NCI-H2081 (cell line): ENCODE measurements at places on chromosomes 6 and 20.

GRCh38 chr6:26607434-26608230 lies 10.9 kb downstream of the ABT1 start:
- DNase-seq = peak; percentile 83

- no peak for DNase-seq
These were observed 404 bp downstream of the SLC22A23 start for GRCh38 chr6:3456395-3456897.

DNA sequence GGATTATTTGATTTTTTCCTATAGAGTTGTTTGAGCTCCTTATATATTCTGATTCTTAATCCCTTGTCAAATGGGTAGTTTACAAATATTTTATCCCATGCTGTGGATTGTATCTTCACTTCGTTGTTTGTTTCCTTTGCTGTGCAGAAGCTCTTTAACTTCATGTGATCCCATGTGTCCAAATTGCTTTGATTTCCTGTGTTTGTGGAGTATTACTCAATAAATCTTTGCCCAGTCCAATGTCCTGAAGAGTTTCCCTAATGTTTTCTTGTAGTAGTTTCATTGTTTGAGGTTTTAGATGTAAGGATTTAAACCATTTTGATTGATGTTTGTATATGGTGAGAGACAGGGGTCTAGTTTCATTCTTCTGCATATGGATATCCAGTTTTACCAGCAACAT lies 143.7 kb upstream of the HTR1E start:
- no peak for DNase-seq

DNA sequence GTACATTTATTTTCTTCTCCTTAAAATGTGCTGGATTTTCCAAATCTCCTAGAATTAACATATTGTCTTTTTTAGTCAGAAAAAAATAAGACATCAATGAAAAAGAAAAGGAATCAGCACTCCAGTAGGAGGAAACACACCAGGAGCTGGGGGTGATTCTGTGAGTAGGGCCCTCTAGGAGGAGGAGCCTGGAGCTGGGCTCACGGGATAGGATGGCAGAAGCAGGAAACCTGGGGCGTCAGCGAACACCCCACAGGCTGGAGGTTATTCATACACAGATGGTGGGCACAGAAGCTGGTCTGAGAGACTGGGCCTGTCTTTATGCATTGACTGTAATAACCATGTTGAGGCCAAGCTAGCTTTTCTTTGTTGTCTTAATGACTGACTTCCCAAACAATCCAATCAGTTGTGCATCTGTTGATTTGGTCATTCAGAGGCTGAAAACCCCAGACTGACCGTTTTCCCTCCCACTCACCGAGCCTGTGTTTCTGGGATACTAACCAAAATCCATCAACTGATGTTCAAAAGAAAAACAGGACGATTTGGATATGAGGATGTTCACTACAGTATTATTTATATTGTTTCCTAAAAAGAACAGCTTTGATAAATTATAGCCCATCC lies 53.1 kb downstream of the CPNE5 start:
- DNase-seq = no peak

DNA sequence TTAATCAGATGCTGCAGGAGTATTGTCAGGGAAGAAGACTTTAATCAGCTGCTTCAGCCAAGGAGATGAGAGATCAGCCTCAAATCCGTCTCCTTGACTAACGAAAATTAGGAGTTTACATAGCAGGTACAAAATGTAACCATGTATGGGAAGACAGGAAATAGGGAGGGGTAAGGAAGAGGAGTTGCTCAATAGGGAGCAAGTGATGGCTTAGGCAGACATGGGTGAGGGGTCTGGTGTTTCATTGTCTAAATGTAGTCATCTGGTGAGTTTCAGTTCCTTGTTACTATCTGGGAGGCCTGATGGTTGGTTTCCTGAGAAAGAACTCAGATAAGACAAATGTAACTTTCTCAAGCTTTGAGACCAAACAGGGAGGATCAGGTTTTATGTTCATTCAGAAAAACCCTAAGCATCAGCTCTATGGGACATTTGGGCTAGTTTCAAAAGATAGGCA lies 217.3 kb upstream of the SULF2 start:
- no peak for DNase-seq

DNA sequence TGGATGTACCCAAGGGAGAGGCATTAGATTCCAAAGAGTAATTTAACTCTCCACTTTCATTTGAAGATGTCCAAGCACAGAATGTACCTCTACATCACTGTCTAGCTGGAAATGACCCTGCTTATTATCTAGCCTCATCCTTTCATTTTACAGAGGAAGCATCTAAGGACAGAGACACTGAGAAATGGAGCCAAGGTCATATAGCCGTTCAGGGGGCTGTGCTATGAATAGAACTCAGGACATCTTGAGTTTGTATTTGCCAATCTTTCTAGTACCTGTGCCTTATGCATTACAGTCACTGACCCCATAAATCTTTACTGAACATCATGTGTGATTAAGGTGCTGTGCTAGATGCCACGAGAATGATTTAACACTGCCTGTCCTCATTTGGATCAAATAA lies 138.2 kb upstream of the SPTLC3 start:
- DNase-seq = no peak

GRCh38 chr20:45695496-45695895 lies 6.3 kb upstream of the WFDC13 start:
- DNase-seq = no peak

GRCh38 chr6:134994431-134994830 lies 44.5 kb upstream of the ALDH8A1 start:
- no peak for DNase-seq

GRCh38 chr6:25014791-25015560 lies 79.2 kb upstream of the RIPOR2 start:
- peak; percentile 81 for DNase-seq

GRCh38 chr6:17472653-17473183 lies 79.3 kb downstream of the CAP2 start:
- DNase-seq = peak; percentile 47

GRCh38 chr6:26022132-26022472 lies 59.5 kb downstream of the TRIM38 start:
- peak; percentile 47 for DNase-seq

DNA sequence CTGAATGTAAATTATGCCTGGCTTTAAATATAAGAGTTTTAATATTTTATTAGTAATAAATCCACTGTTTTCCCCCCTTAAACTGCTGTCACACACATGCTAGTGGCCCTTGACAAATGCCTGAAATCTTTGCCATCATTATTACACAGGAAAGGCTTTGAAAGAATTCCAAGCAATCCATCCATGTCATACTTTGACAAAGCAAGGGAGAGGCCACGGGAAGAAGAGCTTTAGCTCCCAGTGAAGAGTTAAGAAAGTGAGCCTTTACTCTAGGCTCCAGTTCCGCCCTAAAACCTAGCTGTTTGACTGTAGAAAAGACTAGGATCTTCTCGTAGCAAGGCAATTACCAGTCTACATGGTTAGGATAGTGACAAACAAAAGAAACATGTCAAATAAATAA lies 147.9 kb downstream of the GMDS start:
- DNase-seq = no peak

- DNase-seq = no peak
These were observed 66.9 kb upstream of the SMIM28 start for GRCh38 chr6:138310821-138311220.

- peak; percentile 43 for DNase-seq
These were observed 1.5 kb downstream of the DEK start for GRCh38 chr6:18262702-18263417.

- no peak for DNase-seq
These were observed 18.9 kb downstream of the NPEPL1 start for GRCh38 chr20:58711266-58712051.

- DNase-seq = no peak
These were observed 122.1 kb downstream of the HIVEP2 start for GRCh38 chr6:142822842-142823241.

GRCh38 chr6:169520104-169520503 lies 181.7 kb downstream of the WDR27 start:
- DNase-seq = no peak

GRCh38 chr20:57783196-57783595 lies 73.4 kb upstream of the PMEPA1 start:
- no peak for DNase-seq

DNA sequence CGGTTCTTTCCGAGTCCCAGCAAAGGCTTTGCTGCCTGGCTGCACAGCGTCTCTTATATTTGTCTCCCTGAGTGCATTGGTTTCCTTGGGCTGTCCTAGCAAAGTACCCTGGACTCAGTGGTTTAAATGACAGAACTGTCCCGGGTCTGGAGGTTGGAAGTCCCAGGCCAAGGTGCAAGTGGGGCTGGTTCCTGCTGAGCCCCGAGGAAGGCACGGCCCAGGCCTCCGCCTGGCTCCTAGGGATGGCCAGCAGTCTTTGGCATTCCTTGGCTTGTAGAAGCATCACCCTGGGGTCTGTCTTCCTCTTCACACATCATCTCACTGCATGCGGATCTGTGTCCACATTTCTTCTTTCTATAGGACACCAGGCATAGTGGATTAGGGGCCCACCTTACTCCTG lies 64.8 kb upstream of the QKI start:
- DNase-seq = no peak

- no peak for DNase-seq
These were observed 93.5 kb upstream of the MLN start for GRCh38 chr6:33897189-33897780.

DNA sequence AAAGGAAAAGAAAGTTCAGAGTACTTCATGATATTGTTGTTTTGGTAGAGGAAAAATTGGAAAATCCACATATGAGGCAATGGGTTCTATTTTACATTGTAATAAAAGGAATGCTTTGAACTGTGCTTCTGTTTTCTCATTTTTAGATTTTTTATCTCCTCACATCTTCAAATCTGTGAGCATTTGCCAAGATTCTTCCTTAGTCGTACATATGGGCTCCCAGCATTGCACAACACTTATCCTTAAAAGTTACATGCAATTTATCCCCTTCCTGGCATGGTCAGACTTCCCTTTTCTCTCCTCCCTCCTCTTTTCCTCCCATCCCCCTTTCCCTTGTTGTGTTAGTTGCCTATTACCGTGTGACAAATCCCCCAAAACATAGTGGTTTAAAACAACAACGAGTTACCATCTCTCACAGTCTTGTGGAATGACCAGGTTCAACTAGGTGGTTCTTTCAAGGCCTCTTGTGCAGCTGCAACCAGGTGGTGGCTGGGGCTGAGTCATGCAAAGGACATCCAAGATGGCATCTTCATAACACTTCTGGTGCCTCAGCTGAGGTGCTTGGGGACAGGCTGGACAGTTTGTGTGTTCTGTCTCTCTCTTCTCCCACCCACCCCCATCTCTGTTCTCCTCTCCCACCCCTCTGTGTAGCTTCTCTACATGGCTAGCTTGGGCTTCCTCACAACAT lies 68.7 kb downstream of the TXNDC5 start:
- DNase-seq = no peak

DNA sequence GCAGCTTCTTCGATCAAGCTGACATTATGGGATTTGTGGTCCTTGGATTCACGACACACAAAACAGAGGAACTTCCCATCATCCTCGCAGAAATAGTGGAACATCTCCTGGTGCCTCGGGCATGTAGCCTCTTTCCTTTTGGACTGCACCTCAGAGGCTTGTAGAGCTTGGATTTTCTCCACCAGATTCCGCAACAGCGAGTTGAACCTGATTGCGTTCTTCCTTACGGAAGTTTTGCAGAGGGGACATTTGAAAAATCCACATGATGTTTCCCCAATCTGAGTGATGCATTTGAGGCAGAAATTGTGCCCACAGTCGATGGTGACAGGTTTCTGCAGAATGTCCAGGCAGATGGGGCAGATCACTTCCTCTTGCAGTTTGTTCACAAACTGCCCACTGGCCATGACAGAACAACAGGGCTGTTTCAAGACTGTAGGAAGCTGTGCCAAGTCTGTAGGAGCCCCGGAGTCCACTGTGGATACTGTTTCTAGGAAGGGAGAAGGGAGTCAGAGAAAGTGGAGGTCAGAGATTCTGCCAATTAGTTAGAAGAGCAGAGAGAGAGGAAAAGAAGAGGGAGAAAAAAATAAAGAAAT lies 392 bp downstream of the TRIM31 start:
- no peak for DNase-seq

GRCh38 chr20:11882651-11883050 lies 35.0 kb upstream of the BTBD3 start:
- no peak for DNase-seq

DNA sequence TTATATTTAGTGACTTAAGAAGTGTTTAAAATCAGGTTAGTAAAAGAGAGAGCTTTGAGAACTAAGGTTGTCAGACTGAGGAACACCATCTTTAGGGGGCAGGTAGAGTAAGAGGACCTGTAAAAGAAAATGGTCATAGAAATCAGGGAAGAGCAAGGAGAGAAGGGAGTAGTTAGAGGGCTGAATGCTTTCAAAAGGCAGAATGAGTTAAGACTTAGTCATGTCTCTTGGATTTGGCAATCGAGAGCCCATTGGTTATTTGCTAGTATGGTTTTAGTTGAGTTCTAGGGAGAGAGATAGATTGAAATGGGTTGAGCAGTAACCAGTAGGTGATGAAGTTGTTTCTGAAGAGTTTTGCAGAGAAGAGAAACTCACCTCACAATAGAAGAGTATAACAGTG lies 51.1 kb downstream of the RALGAPB start:
- no peak for DNase-seq

- no peak for DNase-seq
These were observed 26.0 kb downstream of the GPX6 start for GRCh38 chr6:28489366-28490204.

DNA sequence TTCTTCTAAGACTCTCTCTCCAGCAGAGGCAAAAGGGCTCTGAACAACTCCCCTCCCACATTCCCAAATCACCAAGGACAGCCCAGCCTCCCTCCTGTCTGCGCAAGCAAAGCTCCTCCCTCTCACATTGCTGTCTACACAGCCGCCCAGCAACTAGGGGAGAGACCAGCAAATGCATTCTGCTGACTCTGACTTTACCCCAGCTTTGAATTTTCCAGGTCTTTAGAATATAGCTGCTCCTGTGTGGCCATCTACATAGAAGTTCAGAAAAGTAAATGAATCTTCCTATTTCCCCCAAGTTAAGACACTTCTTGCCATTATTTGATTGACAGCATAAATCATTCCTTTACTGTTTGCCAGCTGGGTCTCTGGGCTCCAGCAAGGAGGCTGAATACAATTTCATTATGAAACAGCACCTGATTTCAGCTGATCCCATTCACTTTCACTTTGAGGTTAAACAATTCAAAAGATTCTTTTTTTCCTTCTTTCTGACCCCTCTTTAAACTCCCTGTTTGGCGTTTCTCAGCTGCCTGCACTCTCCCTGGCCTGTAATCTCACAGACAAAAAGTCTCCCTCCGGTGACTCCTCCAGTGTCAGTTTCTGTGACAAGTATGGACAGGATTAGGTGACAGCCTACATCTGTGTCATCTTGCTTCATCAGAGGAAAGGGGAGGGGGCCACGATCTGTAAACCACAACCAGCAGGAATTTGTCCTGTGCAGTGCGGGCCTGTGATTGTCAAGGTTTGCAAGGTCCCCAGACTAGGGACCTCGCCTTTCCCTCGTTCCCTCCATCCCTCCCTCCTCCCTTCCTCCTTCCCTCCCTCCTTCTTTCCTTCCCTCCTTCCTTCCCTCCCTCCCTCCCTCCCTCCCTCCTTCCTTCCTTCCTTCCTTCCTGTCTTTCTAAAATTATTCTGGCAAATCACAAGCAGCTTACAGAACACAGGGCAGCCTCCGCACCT lies 205.6 kb upstream of the RIN2 start:
- DNase-seq = no peak

DNA sequence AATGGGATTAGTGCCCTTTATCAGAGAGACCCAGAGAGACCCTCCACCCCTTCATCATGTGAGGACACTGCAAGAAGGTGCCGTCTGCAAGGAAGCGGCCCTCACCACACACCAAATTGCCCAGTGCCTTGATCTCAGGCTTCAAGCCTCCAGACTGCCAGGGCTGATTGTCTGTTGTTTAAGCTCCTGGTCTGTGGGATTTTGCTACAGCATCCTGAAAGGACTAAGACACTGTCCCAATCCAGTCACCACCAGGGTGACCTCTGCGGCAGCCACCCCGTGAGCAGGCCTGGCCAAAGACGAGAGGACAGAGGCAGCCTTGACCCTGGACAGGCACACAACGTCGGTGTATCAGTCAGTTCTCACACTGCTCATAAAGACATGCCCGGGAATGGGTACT lies 13.5 kb upstream of the FRMD1 start:
- no peak for DNase-seq
